Activated T-helper 9 cell treated with anti-CD3 and anti-CD28 coated beads, Interleukin-2, amount 50 U/mL, for 16 hours (primary cell): ENCODE measurements at places on chromosomes 2 and 18.

DNA sequence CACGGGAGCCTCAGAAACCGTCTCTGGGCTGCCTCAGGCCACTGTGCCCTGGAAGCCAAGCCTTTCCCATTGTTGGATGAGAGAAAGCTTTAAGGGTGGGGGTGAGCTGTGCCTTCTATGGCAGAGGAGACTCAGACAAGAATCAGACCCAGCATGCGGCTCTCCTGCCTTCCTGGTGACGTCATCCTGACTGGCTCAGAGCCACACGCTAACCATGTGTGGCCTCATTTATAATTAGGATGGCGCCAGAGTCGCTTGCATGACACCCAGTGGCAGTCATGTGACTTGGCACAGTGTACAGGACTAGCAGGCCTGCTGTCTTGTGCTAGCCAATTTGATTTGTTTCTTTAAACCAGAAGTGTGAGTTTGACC lies 99.1 kb downstream of the SH3BP4 start:
- DNase-seq = no peak

GRCh38 chr2:187986390-187987105 lies 305.1 kb upstream of the GULP1 start:
- no peak for DNase-seq

DNA sequence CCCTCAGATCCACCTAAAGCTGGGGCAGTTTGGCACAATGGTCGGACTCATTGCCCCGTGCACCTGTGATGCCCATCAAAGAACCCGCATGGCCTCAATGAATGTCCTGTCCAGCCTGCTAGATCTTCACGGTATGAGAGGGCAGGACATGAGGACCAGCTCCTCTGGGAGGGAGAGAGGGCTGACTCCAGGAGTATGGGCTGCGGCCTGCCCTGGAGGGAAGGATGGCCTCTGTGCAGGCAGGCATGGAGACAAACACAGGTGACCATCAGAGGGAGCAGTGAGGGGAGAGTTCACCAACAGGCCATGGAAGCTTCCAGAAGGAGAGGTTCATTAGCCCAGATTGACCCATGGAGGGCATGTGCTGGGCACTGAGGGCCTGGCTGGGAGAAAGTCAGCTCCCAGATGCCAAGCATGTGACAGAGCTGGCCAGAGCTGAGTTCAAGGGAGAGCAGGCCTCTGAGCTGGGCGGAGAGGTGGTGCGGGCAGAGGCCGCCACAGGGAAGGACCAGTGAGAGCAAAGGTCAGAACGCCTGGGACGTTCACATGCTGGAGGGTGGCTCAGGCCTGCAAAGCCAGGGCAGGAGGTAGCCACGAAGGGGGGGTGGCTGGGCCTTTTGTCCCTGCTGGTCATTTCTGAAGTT lies 36.2 kb downstream of the HJURP start:
- DNase-seq = no peak

GRCh38 chr2:1638281-1638860 lies 105.9 kb downstream of the PXDN start:
- DNase-seq = no peak

GRCh38 chr2:120613742-120614571 lies 121.7 kb upstream of the GLI2 start:
- no peak for DNase-seq

DNA sequence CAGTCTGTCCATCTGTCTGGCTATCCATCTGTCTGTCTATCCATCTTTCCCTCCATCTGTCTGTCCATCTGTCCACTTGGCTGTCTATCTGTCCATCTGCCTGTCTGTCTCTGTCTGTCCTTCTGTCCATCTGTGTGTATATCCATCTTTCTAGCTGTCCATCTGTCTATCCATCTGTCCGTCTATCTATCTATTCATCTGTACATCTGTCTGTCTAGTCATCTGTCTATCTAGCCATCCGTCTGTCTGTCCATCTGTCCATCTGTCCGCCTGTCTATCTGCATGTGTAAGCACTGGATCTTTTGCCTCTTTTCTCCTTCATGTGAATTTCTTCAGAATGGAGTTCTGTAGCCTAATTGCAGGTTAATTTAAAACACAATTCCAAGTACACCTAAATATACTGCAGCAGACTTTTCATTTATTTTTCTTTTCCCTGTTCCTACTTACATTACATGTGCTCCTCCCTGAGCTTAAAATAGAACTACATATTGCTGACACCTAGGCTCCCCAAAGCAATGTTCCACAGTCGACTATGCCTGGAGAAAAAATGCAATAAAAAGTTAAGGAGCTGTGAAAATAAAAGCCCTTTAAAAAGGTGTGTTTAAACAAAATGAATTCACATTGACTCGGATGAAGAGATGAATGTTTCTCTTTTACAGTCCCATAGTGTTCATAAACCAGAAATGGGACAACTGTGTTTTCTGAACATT lies 37.4 kb upstream of the TXNDC2 start:
- DNase-seq = no peak

GRCh38 chr2:16031058-16031847 lies 90.9 kb downstream of the MYCN start:
- no peak for DNase-seq

DNA sequence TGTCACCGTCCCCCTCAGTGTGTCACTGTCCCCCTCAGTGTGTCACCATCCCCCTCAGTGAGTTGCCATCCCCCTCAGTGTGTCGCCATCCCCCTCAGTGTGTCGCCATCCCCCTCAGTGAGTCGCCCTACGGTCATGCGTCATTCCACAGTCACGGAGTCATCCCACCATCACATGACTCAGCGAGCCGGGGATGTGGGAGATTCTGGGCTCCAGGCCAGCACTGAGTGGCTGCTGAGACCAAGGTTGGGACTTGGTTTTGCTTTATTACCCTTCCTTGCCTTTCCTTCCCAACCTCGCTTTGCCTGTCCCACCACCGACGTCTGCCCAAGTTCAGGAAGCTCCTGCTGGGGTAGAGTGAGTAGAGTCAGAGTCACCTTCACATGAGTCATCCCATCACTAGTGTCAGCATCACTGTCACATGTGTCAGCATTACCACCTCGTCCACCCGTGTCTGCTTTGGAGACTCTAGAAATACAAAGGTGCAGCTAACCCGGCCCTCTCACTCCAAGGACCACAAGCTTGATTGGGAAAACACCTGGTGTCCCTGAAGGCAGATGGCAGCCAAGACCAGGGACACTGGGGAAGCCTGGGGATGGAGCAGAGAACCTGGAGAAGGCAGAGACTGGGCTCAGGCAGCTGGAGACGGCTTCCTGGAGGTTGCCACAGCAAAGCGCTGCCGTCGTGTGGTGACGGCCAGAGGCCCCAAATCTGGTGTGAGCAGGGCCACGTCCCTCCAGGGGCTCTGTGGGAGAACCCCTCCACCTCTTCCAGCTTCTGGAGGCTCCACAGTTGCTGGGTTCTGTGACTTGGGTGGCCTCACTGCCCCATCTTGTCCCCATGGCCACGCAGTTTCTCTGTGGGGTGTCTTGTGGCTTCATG lies 485.2 kb upstream of the SALL3 start:
- DNase-seq = no peak
